Left renal cortex interstitium (tissue), 4 donors: ENCODE measurements at places on chromosomes 13 and 19.

GRCh38 chr19:41265395-41266153 is 1.4 kb downstream of the HNRNPUL1 start:
- peak; percentile 34 for DNase-seq

- DNase-seq = no peak
Observed at GRCh38 chr19:1266916-1267476, 2.1 kb upstream of the CIRBP start.

DNA sequence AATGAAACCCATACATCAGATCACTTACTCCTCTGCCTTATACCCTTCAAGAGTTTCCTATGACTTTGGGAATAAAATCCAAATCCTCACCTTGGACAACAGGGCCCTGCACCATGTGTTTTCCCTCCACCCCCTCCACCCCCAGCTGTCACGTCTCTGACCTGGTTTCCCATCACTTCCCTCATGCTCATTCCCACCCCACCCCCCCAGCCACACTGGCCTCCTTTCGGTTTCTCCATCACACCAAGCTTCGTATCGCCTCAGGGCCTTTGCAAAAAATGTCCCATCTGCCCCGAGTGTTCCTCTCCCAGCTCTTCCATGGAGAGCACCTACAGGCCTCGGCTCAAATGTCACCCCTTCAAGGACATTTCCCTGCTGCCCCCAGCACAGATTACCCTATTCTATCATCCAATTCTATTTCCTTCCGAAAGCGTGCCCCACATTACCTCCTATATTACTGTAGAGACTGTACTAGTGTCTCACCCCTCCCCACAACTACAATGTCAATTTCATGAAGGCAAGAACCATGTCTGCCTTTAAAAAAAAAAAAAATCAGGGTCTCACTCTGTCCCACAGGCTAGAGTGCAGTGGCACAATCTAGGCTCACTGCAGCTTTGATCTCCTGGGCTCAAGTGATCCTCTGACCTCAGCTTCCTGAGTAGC is 16.8 kb upstream of the FFAR2 start:
- no peak for DNase-seq

- no peak for DNase-seq
Observed at GRCh38 chr19:13764821-13765394, 586 bp downstream of the MRI1 start.

- DNase-seq = no peak
Observed at GRCh38 chr19:55672418-55672817, 2.6 kb upstream of the EPN1 start.

DNA sequence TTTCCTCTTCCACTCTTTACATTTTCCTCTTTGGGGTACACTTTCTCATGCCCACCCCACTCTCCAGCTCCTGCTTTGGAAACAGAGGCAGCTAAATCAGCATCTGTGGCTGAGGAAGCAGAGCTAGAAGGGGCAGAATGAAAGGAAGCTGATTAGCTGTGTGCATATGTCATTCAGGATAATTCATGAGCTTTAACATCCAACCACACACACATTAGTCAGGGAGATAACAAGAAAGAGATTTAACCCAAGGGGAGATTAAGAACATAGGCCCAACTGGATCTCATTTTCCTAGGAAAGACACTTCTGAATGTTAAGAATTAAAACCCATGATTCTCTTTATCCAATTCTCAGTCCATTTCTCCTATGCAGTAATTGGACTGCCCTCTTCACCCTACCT is 405.5 kb downstream of the TBC1D4 start:
- no peak for DNase-seq
